ENCODE measurements at places on chromosomes 7 and 10.

DNA sequence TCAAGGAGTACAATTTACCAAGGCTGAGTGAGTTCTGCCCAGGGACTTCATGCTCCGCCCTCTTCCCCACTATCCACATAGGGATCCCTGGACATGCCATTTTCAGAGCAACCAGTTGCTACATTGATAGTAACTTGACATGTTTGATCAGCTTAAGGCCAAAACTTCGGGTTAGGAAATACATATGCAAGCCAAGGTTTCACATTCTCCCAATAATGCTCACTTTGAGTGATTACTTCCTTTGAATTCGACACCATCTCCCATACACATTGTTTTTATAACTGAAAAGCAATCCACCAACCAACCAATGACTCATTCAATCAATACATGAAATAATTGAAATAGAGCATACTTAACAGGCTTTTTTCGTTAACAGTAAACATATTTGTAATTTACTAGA is 137.9 kb downstream of the GLI3 start:
- no peak for DNase-seq

GRCh38 chr7:54837168-54837567 is 78.2 kb upstream of the SEC61G start:
- DNase-seq = no peak

GRCh38 chr7:28200598-28200997 is 20.0 kb upstream of the JAZF1 start:
- DNase-seq = no peak

DNA sequence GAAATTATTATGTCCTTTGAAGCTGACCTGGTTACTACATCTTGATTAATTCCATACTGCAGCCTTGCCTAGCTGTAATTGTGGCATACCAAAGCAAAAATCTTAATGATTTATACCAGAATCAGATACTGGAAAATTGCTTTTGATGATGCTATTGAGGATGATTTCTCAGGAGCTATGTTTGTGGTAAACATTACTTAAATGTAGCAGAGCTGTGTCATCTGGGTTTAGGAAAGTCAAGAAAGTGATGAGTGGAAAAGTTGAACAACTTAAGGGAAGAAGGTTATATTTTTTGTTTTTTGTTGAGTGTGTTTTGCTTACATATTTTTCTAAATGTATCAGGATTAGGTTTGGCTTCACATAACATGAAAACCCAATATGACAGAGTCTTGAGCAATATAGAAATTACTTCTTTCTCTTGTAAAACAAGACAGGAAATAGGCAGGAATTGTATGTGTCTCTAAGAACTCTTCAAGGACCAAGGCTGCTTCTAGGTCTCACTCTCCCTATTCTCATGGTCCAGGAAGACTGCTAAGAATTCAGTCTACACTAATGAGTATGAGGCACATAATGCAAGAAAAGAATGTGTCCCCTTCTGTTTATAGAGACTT is 87.6 kb upstream of the MTPN start:
- DNase-seq = no peak

GRCh38 chr10:13716081-13717071 is 129.6 kb downstream of the PRPF18 start:
- DNase-seq = peak; percentile 93

- DNase-seq = no peak
Measured at GRCh38 chr10:32409741-32410140, 36.2 kb upstream of the CCDC7 start.

- no peak for DNase-seq
Measured at GRCh38 chr10:130105724-130106123, 4.9 kb downstream of the C10orf143 start.

DNA sequence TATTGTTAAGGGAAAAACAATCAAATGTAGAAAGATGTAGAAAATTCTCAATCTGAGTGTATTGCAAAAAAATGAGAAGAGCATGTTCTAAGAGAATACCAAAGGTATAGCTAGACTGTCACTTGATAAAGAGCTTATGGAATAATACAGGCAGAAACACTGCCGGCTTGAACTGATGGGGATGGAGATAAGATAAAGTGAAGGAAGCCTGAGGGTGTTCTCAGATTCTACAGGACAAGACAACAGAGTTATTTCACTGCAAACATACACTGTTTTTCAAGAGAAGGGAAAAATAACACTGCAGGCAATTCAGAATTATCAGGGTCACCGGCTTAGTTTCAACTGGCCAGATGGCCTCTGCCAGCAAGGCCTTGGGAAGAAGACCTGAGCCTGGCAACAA is 80.0 kb downstream of the ZNF716 start:
- DNase-seq = no peak

- DNase-seq = no peak
Measured at GRCh38 chr10:111725050-111725449, 458.5 kb downstream of the GPAM start.

Measured in EH (cell line).